Memory B cell (primary cell): ENCODE measurements at places on chromosomes 11 and 22.
A peak's percentile ranks its signal among the peaks of the same experiment; 100 is the strongest.

GRCh38 chr22:30261134-30261533 lies 5.5 kb downstream of the OSM start:
- no peak for DNase-seq

DNA sequence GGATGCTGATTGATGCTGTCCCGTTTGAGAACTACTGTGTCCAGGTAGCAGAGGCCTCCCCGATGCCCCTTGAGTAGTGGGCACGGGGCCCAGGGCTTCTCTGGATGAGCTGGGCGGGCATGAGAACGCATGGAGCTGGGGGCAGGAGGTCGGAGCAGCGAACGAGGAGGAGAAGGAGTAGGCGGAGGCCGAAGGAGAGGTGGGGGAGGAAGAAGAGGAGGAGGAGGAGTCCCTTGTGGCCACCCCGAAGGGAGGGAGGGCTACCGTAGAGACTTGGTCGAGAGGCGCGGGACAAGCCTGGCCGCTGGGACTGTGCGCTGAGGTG lies 62.9 kb downstream of the CRYBB2 start:
- DNase-seq, result no peak

DNA sequence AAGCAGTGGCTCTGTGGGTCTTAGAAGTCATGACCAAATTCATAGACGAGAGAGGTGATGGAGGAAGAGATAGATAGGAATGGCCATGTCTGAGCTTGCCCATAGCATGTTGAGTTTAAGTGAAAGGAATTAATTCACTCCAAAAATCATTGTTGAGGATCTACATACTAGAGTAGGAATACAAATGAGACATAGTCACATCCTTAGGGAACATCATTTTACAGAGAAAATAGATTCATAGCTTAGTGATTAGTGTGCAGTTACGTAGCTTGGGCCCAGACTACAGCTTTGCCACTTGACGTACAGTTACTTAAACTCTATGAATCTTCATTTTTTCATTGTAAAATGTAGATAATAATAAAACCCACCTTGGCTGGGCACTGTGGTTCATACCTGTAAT lies 21.4 kb upstream of the BMAL1 start:
- no peak for DNase-seq

DNA sequence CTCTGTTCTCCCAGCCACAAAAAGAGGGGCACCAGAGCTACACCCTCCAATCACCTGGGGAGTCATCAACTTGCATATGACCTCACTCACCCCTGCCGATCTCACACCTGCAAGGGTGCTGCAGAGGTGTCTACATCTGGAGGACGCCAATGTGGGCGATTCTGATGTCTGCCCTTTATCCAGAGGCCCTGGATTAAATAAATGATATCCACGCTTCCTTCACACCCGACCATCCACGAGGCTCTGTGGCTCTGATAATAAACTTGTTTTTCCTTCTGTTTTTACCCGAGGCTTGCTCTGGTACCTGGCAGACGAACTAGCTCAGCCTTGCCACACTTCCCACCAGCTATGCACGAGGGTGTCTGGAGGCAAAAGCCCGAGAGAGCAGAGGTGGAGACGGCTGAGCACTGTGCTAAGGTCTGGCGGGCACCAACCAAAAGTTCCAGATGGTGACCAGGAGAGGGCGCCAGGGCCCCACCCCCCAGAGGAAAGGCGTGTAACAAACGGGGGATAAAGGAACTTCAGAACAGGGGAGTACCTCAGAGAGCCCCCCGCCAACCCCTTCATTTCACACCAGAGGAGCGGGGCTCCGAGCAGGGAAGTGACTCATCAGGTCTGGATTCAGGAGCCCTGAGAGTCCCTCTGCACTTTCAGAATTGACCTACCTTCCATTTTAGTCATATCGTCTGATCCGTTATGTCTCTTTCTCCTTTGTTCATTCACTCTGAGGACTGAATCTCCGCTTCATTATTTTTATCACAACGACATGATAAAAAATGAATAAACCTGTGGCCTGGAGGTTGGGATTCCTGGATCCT lies 13.5 kb downstream of the SCN3B start:
- DNase-seq, result peak; percentile 26

DNA sequence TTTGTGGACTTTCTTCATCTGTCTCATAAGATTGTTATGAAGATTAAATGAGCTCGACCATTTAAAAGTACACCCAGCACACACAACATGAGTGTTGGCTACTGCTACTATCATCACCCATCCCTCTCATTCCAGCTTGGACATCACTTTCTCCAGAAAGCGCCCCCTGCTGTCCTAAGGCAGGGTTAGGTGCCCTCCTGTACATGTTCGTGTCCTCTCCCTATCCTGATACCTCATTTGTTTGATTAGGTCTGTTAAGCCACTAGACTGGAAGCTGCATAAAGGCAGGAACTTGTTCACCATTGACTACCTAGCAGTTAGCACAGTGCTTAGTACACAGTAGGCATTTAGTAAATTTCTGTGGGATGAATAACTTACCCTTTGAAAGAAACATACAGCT lies 85.5 kb downstream of the ENTHD1 start:
- no peak for DNase-seq

DNA sequence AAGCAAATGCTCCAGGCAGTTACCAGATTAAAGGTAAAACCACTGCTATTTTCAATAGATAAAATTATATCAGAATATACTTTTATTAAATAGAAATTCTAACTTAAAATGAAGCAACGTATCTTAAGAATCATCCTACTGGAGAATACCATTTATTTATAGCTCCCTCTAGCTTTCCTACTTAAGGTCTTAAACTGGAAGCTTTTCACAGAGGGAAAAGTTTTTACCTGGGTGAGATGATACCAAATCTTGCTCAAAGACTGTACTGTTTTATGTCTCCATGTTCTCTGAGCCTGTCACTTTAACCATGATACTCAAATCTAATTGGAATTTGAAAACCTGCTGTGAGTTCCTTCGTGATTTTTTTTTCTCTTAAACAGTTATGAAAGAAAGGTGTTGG lies 291.8 kb downstream of the AASDHPPT start:
- DNase-seq, result no peak

- peak; percentile 35 for DNase-seq
Measured at GRCh38 chr11:66126808-66127555, 56.9 kb downstream of the PACS1 start.

DNA sequence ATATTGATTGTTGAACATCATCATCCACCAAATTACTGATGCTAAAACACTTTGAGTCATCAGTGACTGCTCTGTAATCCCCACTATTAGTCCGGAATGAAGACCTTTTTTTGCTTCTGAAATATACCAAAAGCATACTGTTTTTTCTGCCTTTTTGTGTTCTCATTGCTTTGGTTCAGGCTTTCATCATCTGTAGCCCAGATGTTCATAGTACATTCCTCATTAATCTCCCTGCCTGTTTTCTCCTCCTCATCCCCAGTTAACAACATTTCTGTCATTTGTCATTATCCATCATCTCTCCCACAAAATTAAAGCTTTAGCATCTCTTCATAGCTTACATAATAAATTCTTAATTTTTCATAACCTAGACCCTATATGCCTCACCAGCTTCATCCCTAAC lies 9.2 kb downstream of the CEP57 start:
- no peak for DNase-seq

- DNase-seq, result no peak
Measured at GRCh38 chr11:85385111-85385510, 242.0 kb downstream of the DLG2 start.

DNA sequence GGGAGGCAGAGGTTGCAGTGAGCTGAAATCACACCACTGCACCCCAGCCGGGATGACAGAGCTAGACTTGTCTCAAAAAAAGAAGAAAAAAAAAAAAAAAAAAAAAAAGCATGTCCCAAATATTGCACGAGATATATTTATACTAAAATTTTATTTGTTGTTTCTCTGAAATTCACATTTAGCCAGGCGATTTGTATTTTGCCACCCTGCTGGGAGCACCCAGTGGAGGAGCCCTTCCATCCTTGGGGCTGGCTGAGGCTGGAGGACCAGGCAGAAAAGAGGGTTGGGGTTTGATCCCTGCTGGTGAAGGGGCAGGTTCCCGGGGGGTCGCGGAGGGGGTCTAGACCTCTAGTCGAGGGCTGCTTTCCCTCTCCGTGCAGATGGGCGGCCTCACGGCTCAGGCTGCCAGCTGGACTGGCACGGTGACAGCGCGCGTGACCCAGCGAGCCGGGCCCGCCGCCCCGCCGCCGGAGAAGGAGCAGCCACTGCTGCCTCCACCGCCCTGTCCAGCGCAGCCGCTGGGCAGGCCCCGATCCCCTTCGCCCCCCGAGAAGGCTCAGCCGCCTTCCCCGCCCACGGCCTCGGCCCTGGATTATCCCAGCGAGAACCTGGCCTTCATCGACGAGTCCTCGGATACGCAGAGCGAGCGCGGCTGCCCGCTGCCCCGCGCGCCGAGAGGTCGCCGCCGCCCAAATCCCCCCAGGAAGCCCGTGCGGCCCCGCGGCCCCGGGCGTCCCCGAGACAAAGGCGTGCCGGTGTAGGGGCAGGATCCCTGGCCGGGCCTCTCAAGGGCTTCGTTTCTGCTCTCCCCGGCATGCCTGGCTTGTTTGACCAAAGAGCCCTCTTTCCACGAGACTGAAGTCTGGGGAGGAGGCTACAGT lies 952 bp upstream of the CATSPERZ start:
- DNase-seq, result peak; percentile 62
